Cortex of kidney (tissue), 1 donor: ENCODE measurements at places on chromosomes 11 and 22.

DNA sequence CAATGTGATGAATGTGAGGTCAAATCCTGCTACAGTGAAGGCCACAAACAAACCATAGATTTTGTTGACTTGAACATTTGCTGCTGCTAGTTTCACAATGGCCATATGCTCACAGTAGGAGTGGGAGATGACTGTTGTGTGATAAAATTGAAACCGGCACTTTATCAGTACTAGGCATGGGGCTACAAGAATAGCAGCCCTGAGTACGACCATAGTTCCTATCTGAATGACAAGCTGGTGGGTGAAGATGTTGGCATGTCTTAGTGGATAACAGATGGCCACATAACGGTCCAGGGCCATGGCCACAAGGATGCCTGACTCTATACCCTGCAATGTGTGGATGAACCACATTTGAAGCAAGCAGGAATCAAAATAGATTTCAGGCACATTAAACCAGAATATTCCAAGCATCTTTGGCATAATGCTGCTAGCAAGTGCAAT, 2.8 kb downstream of the OR52A1 start:
- no peak for DNase-seq

DNA sequence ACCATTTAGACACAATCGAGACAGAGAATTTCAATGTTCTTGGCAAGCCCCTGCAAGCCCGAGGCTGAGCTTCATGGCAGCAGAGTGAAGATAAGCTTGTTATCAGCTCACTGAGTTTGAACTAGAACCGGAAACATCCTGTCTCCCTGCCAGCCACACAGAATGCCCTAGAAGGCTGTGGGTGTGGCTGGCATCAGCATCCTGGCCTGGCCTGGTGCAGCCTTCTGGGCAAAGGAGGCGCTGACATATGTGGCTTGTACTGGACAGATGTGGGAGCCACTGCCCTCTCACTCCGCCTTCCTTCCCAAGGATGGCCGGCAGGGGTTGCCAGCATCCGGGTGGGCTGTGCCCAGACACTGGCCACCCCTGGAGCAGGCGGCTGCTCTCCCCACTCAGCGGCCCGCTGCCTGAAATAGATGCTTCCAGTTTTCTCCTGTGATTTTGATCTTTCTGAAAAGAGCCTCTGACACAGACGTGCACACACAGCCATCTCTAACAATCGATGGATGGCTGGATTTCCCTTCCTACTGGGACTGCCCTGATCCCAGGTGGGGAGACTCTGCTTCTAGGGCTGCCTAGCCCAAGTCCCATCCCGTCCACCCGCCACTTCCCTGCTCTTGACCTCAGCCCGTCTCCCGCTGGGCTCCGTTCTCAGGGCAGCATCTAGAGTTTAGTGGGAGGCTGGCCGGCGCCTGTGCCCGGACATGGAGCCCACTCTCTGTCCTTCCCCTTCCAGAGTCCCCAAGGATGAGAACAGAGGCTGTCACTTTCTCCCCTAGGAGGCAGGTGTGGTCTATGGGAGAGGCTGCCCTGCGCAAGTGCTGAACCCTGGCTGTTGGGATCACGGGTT, 149.7 kb downstream of the CTTN start:
- DNase-seq: no peak

GRCh38 chr11:72119198-72119597, 6.7 kb upstream of the ANAPC15 start:
- DNase-seq: no peak

- DNase-seq: no peak
Measured at GRCh38 chr11:62501432-62501891, 45.1 kb downstream of the AHNAK start.

- DNase-seq: no peak
Measured at GRCh38 chr11:94030059-94030458, 8.9 kb downstream of the HEPHL1 start.
